Frontal cortex (tissue), 4 donors: ENCODE measurements at places on chromosomes 12 and 14. TPM values are rescaled to one million over a fixed set of nuclear protein-coding genes. Genes with fewer than 3 reads are reported as not detected.

The MANSC4 gene
- 0.41 TPM for total RNA-seq

The KRT78 gene
- not detected for total RNA-seq

GRCh38 chr12:10456856-10457255, 3.7 kb upstream of the KLRC1 start:
- DNase-seq = no peak

- DNase-seq = no peak
Measured at GRCh38 chr12:124242529-124243065, 52.3 kb upstream of the RFLNA start.

DNA sequence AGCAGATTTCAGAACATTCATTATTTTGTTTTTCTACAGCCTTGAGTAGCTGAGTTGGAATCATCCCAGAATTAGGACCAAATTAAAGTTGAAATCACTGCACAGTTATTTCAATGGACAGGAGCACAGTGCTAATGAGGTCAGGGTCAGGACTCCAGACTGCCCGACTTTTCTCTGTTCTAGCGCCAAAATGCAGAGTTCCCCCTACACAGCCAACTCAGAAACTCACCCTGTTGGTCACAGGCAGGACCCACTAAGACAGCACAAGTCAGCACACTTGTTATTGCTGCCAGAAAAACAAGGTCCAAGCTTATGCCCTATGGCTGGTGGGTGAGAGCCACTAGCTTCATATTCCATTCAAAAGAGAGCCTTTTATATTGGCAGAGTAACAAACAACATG, 198.1 kb upstream of the KRR1 start:
- no peak for DNase-seq

DNA sequence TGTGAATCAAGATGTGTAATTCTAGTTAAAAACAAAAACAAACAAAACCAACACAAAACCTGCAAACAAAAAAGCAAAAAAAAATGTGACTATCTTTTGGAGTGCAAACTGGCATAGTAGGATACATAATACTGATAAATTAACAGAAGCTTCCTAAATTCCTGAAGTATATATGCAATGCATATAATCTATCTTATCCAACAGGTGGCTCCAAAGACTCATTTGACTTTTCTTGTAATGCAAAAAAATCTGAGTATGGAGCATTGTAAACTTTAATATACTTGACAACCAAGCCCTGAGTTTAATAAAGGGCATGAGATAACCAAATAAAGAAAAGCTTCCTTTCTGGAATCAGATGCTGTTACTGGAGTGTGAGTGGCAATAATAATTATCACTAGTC, 1003.6 kb downstream of the FSCB start:
- no peak for DNase-seq

- DNase-seq = no peak
Measured at GRCh38 chr12:1518591-1519516, 75.5 kb downstream of the FBXL14 start.

DNA sequence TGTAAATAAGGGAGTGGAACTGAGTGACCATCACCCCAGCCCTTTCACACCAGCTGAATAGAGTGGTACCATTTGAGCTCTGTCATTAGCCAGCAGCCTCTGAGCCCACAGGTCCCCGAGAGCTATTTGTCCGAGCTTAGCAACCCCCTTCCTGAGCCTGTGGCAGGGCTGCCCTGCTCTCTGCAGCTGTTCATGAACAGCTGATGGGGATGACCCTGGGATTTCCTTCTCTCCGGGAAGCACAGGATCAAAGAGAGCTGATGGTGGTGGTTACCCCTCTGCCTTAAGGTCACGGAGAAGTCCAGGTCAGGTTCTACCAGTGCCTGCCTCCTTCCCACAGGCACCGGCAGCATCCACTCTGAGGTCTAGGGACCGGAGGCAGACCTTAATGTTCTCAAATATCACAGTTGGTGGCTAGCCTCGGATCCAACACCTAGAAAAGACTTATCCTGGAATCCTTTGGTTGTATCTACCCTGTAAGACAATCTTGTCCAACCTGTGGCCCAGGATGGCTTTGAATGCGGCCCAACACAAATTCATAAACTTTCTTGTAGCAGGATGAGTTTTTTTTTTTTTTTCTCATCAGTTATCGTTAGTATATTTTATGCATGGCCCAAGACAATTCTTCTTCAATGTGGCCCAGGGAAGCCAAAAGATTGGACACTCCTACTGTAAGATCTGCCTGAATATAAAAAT, 81.1 kb downstream of the ESRRB start:
- DNase-seq = no peak

- DNase-seq = peak; percentile 61
Measured at GRCh38 chr12:57461276-57461916, 1.8 kb downstream of the GLI1 start.

The ITGA5 gene
- total RNA-seq = 3.7 TPM

DNA sequence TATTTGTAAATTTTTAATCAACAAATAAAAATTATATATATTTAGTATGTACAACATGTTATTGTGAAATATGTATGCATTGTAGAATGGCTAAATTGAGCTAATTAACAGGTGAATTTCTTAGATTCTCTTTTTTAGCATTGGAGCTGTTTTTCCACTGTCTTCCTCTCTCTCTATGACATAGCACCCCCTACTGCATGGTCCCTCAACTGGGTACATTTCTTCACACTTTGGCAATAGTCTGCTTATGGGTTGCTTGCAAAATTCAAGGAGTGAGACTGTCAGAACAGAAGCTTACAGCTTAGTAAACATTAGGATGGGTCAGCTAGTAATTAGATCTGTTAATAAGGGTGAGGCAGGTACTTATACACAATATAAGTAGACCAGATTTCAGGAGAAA, 658.5 kb upstream of the MGAT4C start:
- DNase-seq = no peak

GRCh38 chr14:74804219-74804825, 41.2 kb downstream of the YLPM1 start:
- no peak for DNase-seq

The STAC3 gene
- 1.6 TPM for total RNA-seq

GRCh38 chr12:130414381-130414780, 76.7 kb downstream of the PIWIL1 start:
- no peak for DNase-seq

The CARMIL3 gene
- 18.8 TPM for total RNA-seq

GRCh38 chr12:101928556-101928955, 51.2 kb downstream of the DRAM1 start:
- no peak for DNase-seq

The SLC6A15 gene
- 81.1 TPM for total RNA-seq

DNA sequence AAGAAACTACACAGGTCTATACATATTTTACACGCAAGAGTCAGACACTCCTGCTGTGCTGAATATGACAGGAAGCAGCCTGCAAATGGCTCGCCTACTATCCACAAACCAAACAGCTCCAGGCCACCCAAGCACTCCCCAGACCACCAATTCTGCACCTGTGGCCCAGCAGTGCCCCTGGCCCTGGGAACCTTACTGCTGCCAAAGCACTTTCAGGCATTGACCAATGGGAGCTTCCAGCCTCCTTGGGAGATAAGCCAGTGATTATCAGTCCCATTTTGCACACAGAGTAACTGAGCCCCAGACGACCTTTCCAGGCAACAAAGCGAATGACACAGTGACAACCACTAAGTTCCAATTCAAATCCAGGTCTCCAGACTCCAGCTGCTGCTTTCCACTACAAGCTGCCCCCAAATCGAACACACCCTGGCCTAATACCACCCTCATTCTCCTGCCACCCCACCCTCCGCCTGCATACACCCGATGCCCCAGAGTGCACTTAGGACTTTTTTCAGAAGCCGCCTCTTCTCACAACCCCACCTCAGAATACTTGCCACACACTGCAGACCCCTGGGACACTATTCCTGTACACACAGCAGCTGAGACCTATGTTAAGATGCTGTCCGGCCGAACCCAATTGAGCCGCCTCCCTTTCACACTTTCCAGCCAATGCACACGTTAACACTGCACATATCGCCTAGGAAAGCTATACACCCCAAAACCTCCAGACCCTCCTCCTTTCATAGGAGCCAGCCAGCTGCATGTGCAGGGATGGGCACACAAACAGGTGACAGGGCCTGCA, 126.1 kb upstream of the PRMT8 start:
- no peak for DNase-seq

GRCh38 chr12:104482113-104482512, 25.4 kb downstream of the CHST11 start:
- no peak for DNase-seq

DNA sequence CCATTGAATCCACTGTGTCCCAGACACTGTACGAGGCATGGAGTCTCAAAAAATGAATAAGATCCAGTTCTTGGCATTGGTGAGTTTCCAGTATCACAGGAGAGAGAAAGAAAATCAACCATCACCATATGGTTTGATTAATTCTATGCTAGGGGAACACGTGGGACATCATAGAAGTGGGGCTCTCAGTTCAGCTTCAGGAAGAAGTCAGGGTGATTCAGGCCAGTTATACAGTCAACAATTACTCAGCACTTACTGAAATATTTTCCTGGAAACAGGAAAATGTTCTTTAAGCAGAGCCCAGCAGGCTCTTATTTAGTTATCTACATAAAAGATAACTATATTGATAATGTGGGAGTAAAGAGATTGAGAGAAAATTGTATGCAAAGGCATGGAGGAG, 407.2 kb downstream of the NOVA1 start:
- no peak for DNase-seq

DNA sequence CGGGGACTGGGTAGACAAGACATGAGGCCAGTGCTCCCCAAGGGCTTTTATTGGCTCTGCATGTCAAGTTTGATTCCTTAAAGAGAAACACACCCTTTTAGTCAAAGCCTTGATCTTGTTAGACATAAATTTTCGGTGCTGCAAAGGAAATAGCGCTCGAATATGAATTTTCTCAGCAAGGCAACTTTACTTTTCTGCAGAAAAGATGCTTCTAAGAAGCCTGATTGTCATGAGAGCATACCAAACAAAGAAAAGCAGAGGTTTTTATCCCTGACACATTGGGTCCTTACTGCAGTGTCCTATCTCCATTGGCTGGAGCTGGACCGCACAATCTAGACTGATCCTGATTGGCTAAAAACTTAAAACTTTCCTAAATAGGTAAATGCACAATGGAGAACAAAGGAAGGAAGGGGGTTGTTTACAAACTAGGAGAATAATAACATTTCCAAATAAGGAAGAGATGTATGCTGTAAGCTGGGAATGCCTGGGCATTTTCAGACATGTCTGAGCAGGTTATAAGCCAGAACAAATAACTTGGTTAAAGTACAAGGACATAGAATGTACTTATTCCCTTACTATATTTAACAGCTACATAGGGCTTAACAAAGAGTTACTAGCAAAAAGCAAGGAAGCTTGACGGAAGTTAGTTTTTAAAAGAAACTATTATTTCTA, 17.2 kb downstream of the TXNRD1 start:
- no peak for DNase-seq

- no peak for DNase-seq
Measured at GRCh38 chr14:54556535-54556934, 10.4 kb upstream of the SAMD4A start.

- DNase-seq = no peak
Measured at GRCh38 chr12:42240131-42240750, 2.2 kb upstream of the YAF2 start.

DNA sequence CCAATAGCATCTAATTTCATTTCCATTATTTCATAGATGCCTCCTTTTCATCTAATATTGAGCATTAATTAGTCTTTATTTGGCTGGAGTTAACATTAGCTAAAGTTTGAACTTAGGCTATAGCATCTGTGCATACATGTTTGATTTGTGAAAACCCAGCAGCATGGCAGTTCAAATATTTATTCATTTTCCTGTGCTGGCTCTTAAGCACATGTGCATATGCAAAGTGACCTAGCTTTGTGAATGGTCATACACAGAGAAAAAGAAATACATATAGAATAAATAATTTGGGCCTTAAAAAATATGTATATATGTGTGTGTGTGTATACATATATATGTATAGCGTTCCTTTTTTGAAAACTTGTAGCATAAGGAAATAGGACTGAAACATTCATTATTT, 117.8 kb downstream of the HMGA2 start:
- no peak for DNase-seq

DNA sequence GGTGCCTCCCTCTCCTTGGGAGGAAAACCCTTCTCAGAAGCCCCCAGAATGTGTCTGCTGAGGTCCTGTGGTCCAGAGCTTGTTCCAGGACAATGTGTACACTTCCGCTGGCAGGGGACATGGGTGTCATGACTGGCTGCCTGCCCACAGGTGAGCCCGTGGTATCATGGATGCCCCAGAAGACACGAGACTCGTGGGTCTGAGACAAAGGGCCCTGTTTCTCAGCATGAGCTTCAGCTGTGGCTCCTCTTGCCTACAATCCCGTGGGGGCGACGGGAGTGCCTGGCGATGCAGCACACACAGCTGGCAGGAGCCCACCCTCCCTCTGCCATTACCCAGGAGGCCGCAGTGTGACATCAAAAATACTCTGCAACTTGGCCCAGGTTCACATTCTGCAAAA, 7.0 kb downstream of the TMEM121 start:
- DNase-seq = no peak

- no peak for DNase-seq
Measured at GRCh38 chr14:20413744-20414082, 412 bp upstream of the TEP1 start.

- no peak for DNase-seq
Measured at GRCh38 chr12:12439636-12440035, 82.8 kb downstream of the BORCS5 start.

DNA sequence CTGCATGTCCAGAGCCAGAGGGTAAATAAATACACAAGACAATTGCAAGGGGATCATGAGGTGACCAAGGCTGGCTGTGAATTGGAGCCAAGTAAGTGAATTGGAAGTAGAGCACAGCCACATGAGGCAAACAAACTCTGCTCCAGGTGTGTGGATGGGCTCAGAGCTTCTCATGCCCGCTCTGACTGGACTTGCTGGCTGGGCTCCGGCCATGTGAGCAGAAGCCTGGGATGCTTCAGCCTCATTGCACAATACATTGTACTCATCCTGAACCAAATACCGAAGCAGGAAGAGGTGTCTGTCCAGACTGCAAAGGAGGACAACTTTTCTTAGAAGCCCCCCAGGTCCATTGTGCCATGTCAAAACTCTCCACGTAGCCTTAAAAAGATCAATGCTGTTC, 193.0 kb downstream of the TTC8 start:
- no peak for DNase-seq

The DYRK2 gene
- 88.5 TPM for total RNA-seq

GRCh38 chr12:123941000-123941399, 31.6 kb downstream of the CCDC92 start:
- no peak for DNase-seq

- no peak for DNase-seq
Measured at GRCh38 chr12:43285159-43285598, 266.8 kb downstream of the ADAMTS20 start.

DNA sequence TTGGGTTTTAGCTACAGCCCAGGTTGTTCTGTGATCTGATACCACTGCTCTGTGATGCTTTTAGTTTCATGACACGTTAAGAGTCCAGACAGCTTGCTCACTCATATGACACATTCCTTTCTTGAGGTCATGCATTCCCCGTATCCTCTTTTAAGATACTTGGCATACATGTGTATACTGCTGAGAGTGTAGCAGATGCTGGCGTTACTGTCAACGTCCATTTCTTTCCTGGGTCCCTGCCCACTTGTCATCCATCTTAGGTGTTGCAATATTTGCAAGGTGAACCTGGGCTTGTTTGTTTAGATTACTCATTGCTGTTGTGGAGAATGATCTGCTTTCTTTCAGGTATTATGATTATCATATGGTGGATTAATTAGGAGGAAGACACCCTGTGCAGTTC, 9.1 kb upstream of the EMP1 start:
- no peak for DNase-seq

The CBLN3 gene
- total RNA-seq = not detected

- no peak for DNase-seq
Measured at GRCh38 chr12:62737615-62738014, 197.3 kb downstream of the PPM1H start.

The KRT71 gene
- total RNA-seq = not detected

GRCh38 chr12:26867080-26867479, 34.1 kb upstream of the ITPR2 start:
- DNase-seq = no peak

The KRT86 gene
- under 0.01 TPM for total RNA-seq

The BBS10 gene
- 44.8 TPM for total RNA-seq
